ENCODE measurements at places on chromosomes 1 and 21.

GRCh38 chr1:1889847-1890505 lies 911 bp downstream of the GNB1 start:
- no peaks in the 10 kb centered on the region for H3K27me3 ChIP-seq
- H3K27ac ChIP-seq, result peak overlapping the region; percentile 95
- H3K36me3 ChIP-seq, result no peaks in the 10 kb centered on the region
- peak overlapping the region; percentile 82 for H3K4me3 ChIP-seq

DNA sequence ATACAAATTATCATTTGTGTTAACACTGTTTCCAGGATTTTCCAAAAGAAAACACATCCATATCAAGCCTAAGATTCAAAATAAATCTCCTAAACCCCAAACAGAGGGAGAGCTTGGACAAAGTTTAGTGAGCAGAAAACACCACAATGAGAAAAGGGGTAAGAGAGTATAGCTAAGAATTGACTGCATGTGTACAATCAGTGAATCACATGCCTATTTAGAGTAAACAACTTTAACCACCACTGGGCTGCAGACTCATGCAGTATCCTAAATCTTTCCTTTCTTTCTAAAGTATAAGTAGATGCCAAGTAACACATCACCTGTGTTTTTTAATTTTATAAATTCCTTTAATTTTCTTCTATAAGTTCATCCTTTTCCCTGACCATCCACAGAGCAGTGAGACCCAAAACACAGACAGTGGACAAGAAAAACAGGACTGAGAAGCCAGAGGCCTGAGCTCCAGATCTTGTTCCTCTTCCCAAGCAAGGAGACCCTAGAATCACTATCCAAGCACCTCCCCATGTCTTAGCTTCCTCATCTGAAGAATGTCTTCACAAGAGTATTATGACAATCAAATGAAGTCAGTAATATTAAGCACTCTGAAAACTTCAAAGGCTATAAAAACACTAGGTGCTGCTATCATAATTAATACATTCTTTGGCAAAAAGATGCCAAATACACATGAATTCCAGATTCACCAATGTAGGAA lies 93.1 kb downstream of the VAV3 start:
- H3K4me3 ChIP-seq, result no peak overlapping the region
- H3K4me1 ChIP-seq, result no peaks in the 10 kb centered on the region
- H3K27me3 ChIP-seq, result no peaks in the 10 kb centered on the region
- DNase-seq, result no peak
- H3K27ac ChIP-seq, result no peak overlapping the region

- H3K36me3 ChIP-seq, result no peaks in the 10 kb centered on the region
- H3K4me1 ChIP-seq, result no peaks in the 10 kb centered on the region
- H3K4me3 ChIP-seq, result no peak overlapping the region
Observed at GRCh38 chr1:107664982-107665925, 299.7 kb downstream of the VAV3 start.

DNA sequence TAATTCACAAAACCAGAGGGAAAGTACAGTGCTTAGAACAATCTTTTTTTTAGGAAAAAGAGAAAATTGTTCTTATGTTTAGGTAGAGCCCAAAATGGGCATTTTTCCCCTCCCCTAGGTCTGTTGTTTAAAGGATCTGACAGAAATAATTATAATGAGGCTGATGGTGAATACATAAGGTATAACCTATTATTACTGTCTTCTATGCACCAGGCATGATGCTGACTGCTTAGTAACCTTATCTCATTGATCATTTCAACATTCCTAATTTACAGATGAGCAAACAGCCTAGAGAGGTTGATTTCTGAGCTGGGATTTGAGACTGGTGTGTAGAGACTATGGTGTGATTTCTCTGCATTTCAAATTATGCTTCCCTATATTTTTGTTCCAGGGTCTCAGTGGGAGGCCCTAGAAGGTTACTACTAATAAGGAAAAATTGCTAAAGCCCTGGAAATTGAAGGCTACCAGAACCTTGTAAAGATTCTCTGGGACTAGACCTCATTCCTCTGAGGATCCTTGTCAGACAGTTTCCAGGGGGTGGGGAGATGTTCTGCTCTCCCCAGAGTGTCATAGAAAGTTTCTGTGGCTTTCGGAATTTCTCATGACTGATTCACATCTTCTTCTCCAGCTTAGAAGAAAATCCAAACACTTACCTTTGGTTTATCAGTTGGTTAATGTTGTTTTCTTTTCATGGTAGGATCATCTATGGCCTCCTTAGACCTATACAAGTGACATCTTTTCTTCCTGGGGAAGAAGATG lies 44.9 kb downstream of the ROR1 start:
- H3K27ac ChIP-seq, result no peak overlapping the region
- no peak for DNase-seq
- H3K4me3 ChIP-seq, result no peak overlapping the region
- H3K36me3 ChIP-seq, result no peaks in the 10 kb centered on the region
- H3K27me3 ChIP-seq, result no peaks in the 10 kb centered on the region
- H3K4me1 ChIP-seq, result peaks cover 13% of the 10 kb centered on the region

- DNase-seq, result no peak
- H3K4me3 ChIP-seq, result no peak overlapping the region
- no peaks in the 10 kb centered on the region for H3K36me3 ChIP-seq
- no peak overlapping the region for H3K27ac ChIP-seq
Observed at GRCh38 chr1:81197591-81197990, 603.1 kb upstream of the ADGRL2 start.

DNA sequence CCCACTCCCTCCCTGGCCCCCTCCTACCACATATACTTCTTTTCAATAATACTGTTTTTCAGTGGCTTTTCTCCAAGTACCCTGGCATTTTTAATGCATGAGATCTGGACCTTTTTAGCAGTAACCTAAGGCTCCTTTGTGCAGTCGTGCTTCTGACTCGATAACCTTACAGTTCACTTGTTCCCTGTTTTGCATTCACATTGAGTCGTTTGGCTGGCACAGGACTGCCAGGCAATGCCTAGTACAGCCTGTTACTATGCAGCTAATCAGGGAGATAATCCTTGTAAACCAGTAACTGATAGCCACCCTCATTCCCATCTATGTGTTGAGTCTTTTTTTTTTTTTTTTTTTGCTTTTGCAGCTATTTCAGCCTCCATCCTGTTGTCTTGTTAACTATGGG lies 3.7 kb downstream of the ATP1B1 start:
- peak overlapping the region; percentile 93 for H3K4me3 ChIP-seq
- no peak for DNase-seq
- H3K36me3 ChIP-seq, result no peaks in the 10 kb centered on the region

DNA sequence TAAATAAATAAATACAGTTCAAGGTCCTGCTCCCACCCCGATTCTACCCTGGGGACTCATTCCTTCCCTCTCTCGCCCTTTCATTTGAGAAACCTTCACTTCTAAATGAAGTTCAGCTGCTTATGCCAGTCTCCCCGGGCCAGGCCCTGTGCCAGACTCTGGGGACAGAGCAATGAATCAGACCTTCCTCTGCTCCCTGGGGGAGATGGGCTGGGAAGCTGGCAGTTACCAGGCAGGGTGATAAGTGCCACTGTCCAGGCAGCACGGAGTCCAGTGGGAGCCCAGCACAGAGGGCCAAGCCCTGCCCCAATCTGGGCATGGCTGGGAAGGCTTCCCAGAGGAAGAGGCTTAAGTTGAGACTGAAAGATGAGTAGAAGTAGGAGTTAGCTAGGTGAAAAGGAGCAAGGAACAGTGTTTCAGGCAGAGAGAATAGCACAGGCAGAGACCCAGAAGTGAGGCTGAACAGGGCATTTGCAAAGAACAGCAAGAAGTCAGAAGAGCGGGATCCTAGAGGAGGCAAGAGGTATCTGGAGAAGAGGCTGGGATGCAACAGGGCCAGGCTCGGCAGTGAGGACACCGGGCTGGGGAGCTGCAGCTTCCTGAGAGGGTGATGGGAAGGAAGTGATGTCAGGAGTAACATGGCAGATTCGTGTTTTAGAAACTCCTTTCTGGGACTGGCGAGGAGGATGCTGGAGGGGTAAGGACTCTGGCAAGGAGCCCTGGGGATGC lies 13.5 kb downstream of the KCNQ4 start:
- H3K4me3 ChIP-seq, result no peak overlapping the region
- H3K27ac ChIP-seq, result no peak overlapping the region
- H3K4me1 ChIP-seq, result peaks cover 16% of the 10 kb centered on the region
- no peaks in the 10 kb centered on the region for H3K36me3 ChIP-seq

DNA sequence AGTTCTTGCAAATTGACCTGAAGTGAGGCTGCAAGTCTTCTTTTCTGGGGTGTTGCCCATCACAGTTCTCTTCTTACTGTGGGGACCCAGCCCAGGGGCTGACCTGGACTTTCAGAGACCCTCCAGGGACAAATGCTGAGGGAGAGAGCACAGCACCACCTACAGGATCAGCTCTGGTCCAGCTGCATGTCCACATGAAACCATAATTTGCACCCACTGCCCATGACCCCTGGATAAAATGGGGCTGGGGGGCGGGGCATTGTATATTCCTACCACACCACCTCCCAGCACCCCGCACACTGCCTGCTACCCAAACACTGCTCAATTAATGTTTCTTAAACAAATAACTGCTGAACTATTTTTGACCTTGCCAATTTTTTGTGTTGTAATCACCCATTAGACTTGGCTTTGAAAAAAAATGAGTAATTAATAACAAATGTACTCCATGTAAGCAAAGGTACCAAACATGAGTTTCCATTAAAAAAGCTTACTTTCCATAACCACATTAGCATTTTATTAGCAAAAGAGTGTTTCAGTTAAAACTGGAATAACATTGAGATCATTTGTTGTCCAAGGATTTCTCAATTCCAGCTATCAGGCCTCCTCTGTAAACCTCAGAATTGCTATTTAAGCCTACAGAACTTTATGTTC lies 168.0 kb upstream of the RAB4A start:
- no peaks in the 10 kb centered on the region for H3K36me3 ChIP-seq
- no peak overlapping the region for H3K27ac ChIP-seq
- no peak overlapping the region for H3K4me3 ChIP-seq
- H3K4me1 ChIP-seq, result no peaks in the 10 kb centered on the region
- no peak for DNase-seq

- no peak for DNase-seq
- no peaks in the 10 kb centered on the region for H3K36me3 ChIP-seq
- no peaks in the 10 kb centered on the region for H3K27me3 ChIP-seq
- H3K4me1 ChIP-seq, result no peaks in the 10 kb centered on the region
- no peak overlapping the region for H3K4me3 ChIP-seq
- no peak overlapping the region for H3K27ac ChIP-seq
Observed at GRCh38 chr1:193457676-193458075, 271.3 kb upstream of the B3GALT2 start.

DNA sequence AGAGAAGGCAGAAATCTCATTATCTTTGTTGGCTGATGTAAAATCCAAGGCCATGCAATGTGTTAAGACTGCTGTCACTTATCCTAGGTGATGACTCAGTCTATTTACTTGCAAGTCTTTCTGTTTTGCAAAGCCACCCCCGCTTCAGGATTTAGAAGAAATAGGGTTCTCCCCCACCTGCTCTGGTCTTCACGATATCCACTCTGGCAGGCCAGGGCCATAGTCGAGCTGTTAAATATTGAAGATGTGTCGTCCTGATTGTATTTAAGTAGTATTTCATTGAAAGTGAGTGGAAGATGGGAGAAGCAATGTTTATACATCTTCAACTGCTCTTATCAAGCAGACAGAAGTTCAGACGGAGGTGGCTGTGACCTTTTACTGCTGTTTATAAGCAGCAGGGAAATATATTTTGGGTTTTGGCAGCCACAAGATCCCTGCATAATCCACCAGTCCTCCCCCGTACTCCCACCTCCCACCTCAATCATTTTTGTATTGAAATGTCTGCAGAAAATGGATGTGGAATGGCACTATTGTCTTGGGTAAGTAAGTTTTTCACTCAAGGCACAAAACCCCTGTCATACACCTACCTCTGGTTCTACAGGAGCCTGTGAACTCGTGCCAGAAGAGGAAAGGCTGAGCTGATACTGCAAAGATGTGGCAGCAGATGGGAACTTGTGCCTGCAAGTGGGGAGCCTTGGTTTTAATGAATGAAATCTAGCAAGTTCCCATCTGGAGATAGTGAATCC lies 117.4 kb downstream of the MRPS6 start:
- no peak overlapping the region for H3K27ac ChIP-seq
- no peak overlapping the region for H3K4me3 ChIP-seq
- DNase-seq, result no peak
- H3K4me1 ChIP-seq, result no peaks in the 10 kb centered on the region

GRCh38 chr1:52551507-52552235 lies 1.2 kb downstream of the TUT4 start:
- peak overlapping the region; percentile 94 for H3K27ac ChIP-seq
- H3K4me1 ChIP-seq, result peaks cover 2% of the 10 kb centered on the region
- no peaks in the 10 kb centered on the region for H3K36me3 ChIP-seq
- peak overlapping the region; percentile 90 for H3K4me3 ChIP-seq
- no peak for DNase-seq

DNA sequence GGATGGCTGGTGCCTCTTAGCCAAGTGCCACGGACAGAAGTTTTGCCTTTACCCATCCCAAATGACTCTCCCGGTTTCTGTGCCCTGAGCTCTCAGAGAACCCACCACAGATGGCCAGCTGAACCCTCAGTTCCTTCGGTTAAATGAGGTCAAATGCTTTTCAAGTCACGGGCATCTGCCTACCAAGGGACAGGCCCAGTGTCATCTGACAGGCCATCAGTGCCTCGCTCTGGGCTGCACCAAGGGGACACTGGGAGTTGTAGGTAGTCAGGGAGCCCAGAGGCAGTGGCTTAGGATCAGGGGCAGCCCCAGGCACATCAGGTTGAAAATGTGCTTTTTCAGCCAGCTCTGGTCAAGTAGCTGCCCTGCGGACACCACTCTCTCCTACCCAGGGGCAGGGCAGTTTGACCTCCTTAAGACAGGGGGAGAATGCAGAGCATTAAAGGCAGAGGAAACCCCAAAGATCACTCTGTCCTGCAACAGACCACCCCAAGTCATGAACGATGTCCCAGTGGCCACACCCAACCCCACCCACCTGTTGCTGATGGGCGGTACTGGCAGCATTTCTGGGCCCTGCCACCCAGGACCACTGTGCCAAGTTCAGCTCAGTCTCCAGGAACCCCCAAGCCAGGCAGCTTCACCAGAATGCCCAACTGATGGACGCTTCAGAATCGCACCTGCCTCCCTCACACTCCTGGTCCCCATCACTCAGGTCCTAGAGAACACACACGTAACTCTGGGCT lies 60.7 kb downstream of the CASZ1 start:
- no peaks in the 10 kb centered on the region for H3K36me3 ChIP-seq
- no peak for DNase-seq
- H3K27ac ChIP-seq, result no peak overlapping the region
- H3K4me1 ChIP-seq, result peaks cover 2% of the 10 kb centered on the region
- H3K27me3 ChIP-seq, result no peaks in the 10 kb centered on the region

DNA sequence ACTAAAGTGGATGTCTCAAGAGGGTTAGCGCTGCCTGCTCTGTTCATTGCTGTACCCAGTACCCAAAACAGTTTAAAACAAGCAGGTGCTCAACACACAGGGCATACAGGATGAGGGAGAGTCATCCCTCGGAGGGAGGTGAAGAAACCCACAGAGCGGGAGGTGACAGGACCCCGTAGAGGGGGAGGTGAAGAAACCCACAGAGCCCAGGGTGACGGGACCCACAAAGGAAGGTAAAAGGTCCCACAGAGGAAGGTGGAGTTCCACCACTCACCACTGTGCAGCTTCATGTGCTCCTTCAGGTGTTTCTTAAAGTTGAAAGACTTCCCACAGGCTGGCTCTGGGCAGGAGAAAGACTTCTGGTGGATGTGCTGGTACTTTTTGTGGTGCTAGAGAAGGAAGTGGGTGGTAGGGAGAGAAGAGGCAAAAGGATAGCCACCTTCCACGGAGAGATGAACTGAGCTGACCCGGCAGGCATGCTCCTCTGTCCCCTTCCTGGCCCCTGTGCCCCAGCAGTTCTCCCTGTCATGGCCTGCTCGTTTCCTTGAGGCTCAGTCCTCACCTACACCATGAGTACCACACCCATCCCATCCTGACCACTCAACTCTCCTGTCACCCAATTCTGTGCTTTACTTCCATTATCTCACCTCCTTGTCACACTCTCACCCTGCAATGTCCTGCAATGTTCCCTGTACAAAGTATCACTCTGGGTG lies 5.1 kb downstream of the ZNF692 start:
- H3K36me3 ChIP-seq, result no peaks in the 10 kb centered on the region
- H3K27ac ChIP-seq, result no peak overlapping the region
- no peaks in the 10 kb centered on the region for H3K27me3 ChIP-seq
- no peak overlapping the region for H3K4me3 ChIP-seq
- no peak for DNase-seq
- H3K4me1 ChIP-seq, result peaks cover 8% of the 10 kb centered on the region

Measured in ovary (tissue), 10 donors.